ENCODE measurements at places on chromosomes 11 and 22. TPM values are rescaled to one million over a fixed set of nuclear protein-coding genes. Genes with fewer than 3 reads are reported as not detected.

RFPL2 gene
- total RNA-seq = 0.50 TPM

NNMT gene
- 63.0 TPM for total RNA-seq

UVRAG gene
- total RNA-seq = 17.2 TPM

MN1 gene
- 8.1 TPM for total RNA-seq

SYT8 gene
- not detected for total RNA-seq

ACTN3 gene
- not detected for total RNA-seq

C1QTNF4 gene
- 2.6 TPM for total RNA-seq

C22orf42 gene
- total RNA-seq = 1.8 TPM

GSTT2B gene
- total RNA-seq = not detected

CASP5 gene
- not detected for total RNA-seq

NEFH gene
- 13.3 TPM for total RNA-seq

SMIM35 gene
- total RNA-seq = not detected

SCGB1A1 gene
- total RNA-seq = not detected

GRCh38 chr22:19942157-19943081 lies 801 bp upstream of the TXNRD2 start:
- peak; percentile 63 for ATAC-seq

- ATAC-seq = no peak
Measured at GRCh38 chr11:12430351-12430750, 53.0 kb downstream of the PARVA start.

DNA sequence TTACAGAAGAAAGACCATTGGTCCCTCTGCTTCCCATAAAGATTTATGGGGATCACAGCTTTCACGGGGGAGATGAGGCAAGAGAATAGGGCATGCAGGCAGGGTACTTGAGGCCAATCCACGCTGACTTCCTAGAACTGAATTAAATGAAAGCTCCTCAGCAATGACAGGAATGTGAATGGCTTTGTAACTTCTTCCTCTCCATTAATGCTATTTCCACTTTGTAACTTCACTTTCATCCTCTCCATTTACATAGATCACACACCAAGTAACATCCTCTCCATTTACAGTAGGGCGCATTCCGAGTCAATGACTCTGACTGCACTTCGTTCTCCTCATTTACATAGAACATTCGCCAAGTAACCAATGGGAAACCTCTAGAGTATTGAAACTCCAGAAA lies 89.8 kb downstream of the PIWIL4 start:
- no peak for ATAC-seq

GRCh38 chr11:2885678-2886081 lies at the start of gene CDKN1C:
CDKN1C (minus strand) TSS chr11:2885775; CDS start chr11:2885456, 319 bp downstream.
- peak; percentile 61 for ATAC-seq

GRCh38 chr22:32411402-32411801 lies 645 bp downstream of the RTCB start:
- no peak for ATAC-seq

- no peak for ATAC-seq
Measured at GRCh38 chr11:17575431-17576425, 28.7 kb downstream of the OTOG start.

DNA sequence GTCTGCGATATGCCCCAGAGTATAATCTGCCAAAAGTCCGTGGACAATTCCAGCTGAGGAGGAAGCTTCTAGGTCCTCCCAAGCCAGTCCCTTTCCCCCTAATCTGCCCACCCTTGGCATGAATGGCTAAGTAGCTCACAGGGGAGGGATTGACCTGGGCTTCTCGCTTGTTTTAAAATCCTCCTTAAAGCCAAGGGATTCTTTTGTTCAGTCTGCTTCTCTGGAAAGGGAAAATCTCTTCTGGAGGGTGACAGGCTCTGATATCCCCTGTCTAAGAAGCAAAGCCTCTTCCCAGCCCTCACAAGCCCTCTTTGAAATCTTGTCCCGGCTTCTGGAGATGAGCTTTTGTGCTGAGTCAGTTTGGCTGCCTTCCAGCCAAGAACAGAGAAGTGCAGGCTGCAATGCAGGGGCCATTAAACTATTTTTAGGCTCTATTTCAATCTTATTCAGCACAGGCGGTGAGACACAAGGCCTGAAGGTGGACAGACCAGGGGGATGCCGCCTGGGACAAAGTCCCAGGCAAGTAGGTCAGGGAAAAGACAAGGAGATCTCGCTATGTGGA lies 23.9 kb downstream of the NEFH start:
- ATAC-seq = peak; percentile 92

DNA sequence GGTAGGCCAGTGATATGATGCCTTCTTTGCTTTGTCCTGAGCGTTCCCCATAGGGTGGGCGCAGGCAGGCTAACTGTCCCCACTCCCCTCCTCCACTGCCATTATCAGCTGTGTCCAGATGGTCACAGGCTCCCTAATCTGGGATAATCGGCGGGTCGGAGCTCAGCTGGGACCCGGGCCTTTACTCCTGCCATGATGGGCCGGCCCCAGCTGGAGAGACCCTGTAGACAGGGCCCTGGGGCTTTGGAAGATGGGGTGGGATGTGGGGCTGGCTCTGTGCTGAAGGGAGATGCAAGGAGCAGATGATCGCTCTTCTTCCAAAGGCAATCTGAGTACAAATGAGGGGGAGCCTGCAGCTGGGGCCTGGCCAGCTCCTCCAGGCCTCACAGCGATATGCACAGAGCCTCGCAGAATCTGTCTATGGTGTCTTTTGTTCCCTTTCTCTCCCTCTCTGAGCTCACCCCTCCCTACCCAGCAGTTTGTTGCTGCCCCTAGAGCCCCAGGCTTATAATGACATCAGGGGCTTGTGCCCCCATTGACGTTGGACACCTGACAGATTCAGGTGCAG lies 11.9 kb downstream of the KLHL35 start:
- peak; percentile 66 for ATAC-seq

- ATAC-seq = no peak
Measured at GRCh38 chr11:63530021-63530420, 6.6 kb upstream of the PLAAT4 start.

- ATAC-seq = no peak
Measured at GRCh38 chr11:74147199-74147929, 23.4 kb downstream of the C2CD3 start.

DNA sequence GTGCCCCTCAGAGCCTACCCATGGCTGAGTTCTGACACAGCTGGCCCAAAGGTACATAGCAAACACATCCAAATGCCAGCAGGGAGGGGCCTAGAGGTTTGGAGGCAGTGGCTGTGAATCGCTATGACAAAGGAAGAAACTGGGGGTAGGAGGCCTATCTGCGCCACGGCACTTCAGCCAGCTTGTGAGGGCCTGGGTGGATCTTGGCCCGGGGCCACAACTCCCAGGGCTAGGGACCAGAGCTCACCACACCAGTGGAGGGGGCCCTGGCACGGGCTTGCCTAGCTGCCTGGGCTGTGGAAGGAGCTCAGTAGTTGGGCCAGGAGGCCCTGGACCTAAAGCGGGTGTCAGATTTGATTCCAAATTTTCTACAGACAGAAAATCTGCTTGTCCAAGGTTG lies 9.4 kb upstream of the NAP1L4 start:
- ATAC-seq = no peak

- no peak for ATAC-seq
Measured at GRCh38 chr11:85044911-85045310, 582.2 kb downstream of the DLG2 start.

DNA sequence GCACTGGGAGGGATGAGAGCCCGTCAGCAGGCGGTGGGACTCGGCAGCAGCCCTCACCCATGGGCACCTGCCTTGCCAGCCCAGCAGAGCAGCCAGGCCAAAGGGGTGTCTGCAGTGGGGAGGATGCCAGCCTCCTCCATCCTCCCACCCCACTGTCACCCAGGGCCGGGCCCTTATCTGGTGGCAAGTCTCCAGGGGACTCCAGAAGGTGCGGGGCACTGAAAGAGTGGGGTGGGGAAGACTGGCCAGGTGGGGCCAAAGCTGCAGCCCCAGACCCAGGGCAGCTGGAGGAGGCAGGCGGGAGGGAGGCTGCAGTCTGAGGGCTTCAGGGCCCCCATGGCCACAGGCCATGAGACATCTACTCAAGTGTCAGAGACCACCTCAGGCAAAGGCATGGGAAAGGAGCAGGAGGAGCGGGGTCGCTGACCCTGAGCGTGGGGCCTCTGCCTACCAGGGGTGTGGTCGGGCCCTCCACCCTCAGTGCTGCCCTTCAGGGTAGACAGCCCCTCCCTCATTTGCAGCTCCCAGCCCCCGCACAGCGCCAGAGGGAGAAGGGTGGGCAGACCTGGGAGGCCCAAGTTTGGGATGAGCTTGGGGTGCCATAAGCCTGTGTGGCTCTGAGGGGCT lies 3.5 kb downstream of the DGCR6L start:
- ATAC-seq = no peak

DNA sequence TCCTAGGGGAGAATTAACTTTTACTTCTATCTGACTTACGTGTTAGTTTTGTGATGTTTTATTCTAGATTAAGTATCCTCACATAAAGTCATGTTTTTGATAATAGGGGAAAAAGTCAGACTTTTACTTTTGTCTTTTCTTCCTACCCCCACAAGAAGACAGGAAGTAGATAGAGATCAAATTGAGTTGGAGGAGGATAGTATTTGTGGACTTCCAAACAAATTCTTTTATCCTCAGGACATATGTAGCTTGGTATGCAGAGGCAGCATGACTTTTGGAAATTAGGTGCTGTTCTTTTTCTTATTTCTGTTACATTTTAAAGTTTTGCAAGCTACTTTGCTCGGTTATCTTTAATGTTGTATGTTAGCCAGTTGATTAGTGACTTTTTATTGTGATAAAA lies 61.4 kb downstream of the MTMR3 start:
- no peak for ATAC-seq

DNA sequence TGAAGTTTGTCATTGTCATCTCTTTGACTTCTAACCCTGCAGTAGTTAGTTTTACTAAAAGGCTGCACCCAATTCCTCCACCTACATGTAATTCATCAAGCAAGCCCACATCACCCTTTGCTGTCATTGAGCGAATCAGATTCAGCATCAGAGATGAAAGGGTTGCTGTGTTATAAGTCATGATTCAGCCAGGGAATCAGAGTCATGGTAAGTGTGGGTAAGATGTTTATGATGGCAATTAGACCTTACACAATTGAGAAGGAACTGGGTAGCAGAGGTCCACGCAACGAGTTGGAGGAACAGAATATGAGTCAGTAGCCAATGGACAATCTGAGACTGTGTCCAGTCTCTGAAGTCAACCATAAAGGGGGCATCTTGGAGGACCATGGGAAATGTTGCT lies 162.8 kb upstream of the SNX19 start:
- no peak for ATAC-seq

- no peak for ATAC-seq
Measured at GRCh38 chr11:73001615-73002014, 140.5 kb downstream of the FCHSD2 start.

DNA sequence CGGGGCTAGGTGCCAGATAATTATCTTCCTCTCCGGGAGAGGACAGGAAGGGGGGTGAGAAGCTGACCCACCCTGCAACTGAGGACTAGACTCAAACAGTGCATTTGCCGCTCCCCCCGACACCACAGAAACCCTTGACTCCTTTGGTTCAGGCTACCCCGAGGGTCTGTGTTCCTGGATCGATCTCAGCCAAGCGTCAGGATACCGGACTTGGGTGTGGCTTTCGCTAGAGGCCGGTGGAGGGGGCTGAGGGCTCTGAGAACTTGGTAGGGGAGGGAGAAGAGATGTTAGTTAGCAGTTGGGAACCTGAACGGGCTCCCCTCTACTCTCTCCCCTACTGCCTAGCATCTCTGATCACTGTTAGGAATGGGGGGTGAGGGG lies 840 bp downstream of the SEZ6L start:
- no peak for ATAC-seq

- ATAC-seq = no peak
Measured at GRCh38 chr11:130197386-130198035, 37.9 kb downstream of the ST14 start.

- no peak for ATAC-seq
Measured at GRCh38 chr11:84215672-84216071, 929.5 kb upstream of the CCDC90B start.

DNA sequence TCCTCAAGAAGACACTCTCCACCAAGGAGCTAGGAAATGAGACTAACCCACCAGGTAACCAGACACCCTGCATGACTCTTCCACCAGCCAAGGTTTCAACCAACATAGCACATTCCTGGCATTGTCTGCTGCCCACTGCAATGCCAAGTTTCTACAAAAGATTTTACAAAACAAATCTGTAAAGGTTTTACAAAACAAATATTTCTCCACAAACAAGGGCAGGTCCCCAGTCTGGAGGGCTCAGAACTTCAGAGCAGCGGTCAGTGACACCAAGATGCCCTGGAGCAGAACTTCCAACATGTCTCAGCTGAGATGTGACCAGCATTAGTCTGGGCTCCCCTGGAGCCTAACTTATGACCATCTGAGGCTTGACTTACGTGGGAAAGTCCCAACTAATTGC lies 14.0 kb downstream of the GALNT18 start:
- ATAC-seq = no peak

DNA sequence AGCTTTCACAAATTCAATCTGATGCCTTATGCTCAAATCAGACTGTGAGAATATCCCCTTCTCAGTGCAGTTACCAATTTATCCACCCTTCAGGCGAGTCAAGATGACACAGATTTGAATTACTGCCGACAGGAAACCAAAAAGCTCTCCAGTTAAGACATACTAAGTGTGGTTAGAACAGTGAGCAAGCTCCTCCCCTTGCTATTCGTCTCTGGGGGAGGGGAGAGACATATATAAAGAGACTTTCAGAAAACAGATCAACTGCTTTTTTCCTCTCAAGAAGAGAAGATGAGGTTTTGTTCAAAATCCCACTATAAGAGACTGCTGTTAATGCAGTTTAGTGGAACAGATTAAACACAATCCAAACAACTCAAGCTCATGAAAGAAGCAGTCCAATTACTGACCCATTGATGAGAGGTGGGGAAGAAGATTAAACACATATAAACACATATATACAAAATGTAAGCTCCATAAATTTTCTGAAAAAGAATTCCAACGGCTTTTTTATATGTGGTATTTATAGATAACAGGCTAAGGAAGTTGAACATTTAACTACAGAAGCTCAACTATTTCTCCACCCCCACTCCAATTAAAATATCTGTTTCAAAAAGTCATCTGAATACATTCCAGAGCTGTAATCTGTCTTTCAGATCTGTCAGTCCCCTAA lies 102.7 kb downstream of the MRTFA start:
- ATAC-seq = no peak

- ATAC-seq = no peak
Measured at GRCh38 chr11:62071408-62071807, 52.4 kb upstream of the INCENP start.

DNA sequence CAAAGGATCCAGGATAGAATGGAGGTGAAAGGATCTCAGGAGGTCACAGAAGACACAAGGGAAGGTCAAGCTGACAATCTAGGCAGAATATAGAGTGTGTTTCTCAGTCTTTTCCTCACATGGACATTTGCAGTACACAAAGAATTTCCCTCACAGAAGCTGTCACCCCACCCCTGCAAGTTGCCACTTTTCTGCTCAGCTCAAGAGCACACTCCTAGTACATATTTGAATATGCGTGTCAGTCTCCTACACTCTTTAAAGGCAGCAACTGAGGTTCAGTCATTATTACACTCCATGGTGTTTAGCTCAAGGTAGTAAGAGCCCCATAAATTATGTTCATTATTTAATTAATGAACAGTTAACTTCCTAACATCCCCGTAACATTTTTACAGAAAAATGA lies 59.1 kb downstream of the ETS1 start:
- ATAC-seq = peak; percentile 18

GRCh38 chr22:48096411-48096810 lies 1334.0 kb downstream of the TBC1D22A start:
- no peak for ATAC-seq

Data from motor neuron (in vitro differentiated cells).